ENCODE measurements at places on chromosomes 5 and 9.

DNA sequence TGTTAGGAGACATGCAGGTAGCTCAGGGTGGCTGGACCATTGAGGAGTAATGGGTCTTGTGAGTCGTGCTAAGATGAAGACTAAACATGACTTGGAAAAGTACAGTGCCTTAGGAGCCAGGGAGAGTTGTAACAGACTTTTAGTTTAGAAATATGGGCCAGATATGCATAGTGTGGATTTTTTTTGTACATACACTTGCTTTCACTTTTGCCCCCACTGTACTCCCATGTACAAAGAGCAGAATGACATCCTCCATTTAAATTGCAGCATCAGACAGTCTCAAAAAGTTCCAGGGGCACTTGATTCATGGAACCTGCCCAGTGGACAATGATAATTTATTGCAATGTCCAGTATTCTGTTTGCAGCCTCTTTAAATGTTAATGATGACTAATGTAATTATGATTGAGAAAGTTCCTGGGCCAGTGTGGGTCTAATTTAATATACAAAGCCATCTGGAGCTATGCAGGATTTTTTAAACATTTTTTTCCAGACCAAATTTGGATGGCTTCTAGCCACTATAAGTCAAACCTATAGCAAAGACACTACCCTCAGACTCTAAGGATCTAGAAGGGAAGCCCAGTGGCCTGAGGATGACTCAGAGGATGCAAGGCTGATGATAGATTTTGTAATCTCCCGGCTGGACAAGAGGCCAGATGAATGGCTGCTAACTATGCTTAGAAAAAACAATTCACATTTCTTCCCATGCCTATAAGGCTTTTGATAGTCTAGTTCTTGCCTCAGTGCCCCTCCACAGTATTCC is 80.1 kb downstream of the TRPC7 start:
- no peak for DNase-seq

DNA sequence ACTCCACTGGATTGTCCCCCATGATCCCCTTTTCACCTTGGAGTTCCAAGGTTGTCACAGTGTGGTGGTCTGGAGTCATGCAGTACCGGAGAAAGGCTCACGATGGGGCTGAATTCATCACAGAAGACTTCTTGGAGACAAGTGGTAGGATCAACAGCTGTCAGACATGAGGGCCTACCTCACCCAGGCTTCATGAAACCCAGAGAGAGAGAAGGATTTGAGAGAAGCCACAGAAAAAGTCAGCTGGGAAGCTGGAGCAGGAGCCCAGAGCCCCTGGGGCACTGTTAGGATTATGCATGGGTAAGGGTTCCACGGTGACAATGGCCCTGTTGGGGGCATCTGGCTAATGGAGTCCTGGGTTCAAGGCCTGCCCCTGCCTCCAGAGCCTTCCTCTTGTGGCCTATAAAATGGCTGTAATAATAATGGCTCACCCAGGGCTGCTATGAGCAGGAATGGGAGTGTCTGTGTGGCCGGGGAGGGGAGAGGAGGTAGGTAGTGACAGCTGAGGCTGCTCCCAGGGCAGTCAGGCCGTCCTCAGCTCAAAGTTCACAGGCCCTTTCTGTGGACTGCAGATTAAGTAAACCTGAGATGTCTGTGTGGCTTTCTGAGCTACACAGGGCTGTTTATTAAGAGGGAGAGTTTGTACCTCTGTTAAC is 910 bp downstream of the TRIM14 start:
- no peak for DNase-seq

DNA sequence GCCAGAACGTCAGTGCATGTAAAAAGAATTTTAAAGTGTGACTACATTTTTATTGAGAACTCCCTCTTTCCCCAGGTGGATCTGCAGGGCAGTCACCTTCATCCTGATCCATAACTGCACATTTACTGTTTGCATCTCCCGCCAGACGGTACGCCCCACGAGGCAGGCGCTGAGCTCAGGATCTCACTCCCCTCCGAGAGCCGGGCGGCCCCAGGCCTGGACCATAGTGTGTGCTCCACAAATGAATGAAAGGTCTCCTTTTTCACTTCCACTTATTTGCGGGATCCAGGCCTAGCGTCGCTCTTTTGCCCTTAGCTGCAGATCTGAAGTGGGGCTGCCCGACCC is 378 bp downstream of the DROSHA start:
- no peak for DNase-seq

DNA sequence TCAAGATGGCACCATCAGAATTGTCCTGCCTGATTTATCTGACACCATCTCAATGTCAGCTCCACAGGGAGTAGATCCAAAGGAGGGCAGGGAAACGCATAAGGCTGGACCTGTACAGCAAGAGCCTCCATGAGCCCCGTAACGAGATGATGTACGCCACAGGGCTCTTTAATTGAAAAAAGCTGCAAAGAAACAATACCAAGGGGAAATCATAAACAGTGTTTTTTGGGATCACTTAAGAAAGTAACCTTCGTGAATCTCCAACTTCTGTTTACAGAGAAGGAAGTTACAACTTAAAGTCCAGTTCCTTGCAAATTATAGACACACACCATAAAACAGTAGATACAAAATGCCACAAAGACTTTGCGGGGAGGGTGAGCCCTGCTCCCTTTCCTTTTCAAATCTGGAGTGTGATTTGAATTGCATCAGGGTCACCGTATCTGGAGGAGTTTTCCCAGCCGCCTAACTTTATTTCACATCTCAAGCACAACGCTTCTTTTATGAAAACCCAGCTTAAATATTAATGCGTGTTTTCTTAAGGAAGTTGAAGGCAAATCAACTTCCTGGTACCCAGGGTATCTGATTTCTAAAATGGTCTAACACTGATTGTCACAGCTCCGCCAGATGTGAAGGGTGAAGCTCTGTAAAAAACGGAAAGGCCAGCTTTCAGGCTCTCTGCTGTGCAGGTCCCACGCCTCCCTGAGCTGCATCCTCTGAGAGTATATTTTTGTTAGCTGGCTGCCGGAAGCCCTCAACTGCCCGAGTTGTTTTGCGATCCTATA is 88.9 kb downstream of the EBF1 start:
- DNase-seq: no peak

DNA sequence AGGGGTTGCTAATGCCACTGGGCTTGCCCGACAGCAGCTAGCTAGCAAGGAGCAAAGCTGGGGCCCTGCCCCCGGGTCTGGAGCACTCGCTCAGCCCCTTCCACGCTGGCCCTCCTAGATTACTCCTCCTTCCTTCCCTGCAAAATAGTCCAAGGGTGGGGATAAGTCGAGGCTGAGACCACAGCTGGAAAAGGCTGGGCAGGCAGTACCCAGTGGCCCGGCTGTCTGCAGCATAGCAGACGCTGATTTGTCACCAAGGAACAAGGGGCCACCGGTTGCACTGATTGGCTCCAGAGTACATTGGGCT is 73.9 kb downstream of the ADAMTS2 start:
- no peak for DNase-seq

DNA sequence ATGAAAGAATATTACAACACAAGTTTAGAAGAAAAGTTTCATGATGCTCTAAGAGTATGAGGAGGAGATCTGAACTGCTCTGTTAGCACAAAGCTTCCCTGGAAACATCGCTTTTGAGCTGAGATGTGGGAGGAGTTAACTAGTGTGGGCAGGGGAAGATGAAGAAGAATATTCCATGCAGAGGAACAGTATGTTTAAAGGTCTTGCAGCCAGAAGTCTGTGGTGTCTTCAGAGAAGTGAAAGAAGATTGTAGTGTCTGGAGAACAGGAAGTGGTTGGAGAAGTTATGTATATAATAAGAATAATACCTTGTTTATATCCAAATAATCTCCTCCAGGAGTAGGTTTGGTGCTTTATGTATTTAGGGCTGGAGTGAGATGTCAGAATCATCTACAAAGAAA is 406.7 kb downstream of the MAN2A1 start:
- DNase-seq: no peak
